ENCODE measurements at places on chromosomes 5 and 9.

DNA sequence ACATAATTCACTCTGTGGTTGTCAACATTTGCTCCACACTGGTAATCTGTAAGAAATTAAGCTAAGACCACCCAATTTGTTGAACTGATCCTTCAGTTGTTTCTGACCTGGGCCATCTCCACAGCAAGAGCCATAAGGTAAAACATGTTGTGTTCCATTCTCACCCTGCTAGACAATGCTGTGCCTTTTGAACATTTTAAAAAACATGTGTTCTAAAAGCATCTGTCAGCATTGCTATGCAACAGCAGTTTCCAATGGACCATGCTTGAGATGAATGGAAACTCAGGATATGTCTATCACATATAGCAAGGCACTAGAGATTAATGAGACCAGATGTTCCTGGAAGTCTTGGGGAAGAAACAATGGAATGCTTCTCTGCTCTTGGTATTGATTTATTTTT, 455.1 kb upstream of the RGMB start:
- DNase-seq, result no peak

DNA sequence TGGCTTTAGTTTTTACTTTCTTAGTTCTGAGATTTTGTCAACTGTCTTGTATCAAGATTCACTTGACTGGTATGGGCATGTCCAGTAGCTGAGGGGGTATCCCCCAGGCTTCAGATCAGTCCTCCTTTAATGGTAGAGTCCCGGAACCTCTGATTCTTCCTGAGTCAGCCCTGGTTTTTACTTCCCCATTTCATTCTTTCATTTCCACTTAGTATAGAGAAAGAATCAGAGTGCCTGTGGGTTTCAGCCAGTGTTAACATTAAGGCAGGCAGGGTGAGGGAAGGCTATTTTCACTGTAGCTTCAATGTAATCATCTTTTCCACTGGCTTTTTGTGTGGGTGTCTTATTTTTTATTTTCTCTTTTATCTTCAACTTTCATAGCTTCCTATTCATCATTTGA, 8.3 kb upstream of the COMMD10 start:
- no peak for DNase-seq

- peak; percentile 2 for DNase-seq
These were observed 40.1 kb downstream of the DCAF10 start for GRCh38 chr9:37840560-37841194.

GRCh38 chr9:98558575-98558974, 150.2 kb downstream of the GABBR2 start:
- DNase-seq, result no peak

- DNase-seq, result no peak
These were observed 289.3 kb downstream of the FANCC start for GRCh38 chr9:95027914-95028852.

DNA sequence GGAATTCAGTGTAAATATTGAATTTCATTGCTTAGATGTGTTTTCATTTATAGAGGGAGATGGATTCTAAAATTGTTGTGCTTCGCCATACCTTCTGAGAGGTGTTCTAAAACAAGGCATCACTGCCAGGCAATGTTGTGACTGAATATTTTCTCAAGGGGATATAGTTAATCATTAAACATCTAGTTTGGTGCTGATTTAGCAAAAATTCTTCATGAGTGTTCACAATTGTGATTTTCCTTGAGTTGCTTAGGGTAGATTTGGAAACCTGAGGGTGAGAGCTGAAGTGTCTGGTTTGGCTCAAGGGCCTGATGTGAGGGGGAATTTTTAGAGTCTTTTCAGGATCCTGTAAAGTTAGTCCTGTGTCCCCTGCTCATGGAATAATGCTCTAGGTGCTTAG, 104.5 kb downstream of the MAT2B start:
- DNase-seq, result no peak

- DNase-seq, result no peak
These were observed 99.2 kb downstream of the PSAT1 start for GRCh38 chr9:78396087-78396486.

DNA sequence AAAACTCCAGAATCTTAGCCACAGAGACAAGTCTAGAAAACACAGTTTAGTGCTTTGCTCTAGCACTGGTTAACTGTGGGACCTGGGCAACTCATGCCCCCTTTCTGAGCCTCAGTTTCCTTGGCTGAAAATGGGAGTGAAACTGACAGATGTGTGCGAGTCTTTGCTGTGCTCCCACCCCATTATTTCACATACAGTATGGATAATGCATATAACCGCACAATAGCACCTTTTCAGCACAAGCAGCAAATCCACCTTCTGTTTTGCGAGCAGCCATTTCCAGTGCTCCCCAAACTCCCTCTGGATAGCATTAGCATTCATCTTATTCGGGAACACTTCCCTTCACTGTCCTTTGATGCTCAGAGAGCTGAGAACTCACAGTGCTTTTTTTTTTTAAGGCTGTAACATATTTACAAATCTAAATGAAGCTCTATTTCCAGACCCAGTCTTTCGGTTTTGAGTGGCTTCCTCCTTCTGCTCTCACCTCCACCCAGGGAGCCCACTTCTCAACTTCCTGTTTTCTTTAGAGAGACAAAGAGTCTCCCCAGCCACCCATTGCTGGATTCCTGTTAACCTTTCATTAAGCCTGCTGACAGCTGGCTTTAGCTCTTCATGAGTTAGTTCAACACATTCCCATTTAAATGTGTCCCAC, 49.2 kb downstream of the TIMD4 start:
- DNase-seq, result no peak

- DNase-seq, result no peak
These were observed 130.9 kb downstream of the DOCK2 start for GRCh38 chr5:169767938-169768337.

- no peak for DNase-seq
These were observed 324.0 kb downstream of the PARP8 start for GRCh38 chr5:50990296-50990924.

GRCh38 chr9:92966518-92966800, 19.1 kb downstream of the FGD3 start:
- no peak for DNase-seq

GRCh38 chr5:68007451-68007850, 208.1 kb upstream of the PIK3R1 start:
- DNase-seq, result no peak

DNA sequence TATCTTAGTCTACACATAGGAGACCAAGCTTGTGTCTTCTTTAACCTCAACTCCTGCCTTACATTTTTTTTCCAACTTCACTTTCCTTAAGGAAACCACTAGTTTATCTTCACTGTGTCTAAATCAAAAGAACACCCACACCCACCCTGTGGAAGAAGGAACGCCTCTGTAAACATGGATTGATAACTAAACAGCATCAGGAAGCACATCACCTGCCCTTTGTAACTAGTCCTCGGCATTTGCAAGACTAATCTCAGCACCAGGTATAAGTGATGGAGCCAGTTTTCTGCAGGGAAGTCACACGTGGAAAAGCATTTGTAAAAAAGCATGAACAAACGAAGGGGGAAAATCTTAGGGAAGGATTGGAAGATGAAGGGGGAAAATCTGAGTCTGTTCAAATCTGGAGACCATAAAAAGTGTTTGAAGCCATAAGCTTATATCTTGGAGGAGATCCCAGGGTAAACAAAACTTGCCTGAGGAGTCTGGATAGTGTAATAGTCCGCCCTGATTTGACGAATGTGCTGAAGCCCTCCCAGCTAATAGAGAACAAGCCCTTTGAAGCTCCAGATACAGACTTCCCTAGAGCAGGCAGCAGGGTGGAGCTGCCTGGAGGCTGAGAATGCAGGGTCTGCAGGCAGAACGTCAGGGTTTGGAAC, 117.3 kb upstream of the LHFPL2 start:
- DNase-seq, result no peak

- no peak for DNase-seq
These were observed 101.0 kb downstream of the TLE1 start for GRCh38 chr9:81588148-81588871.

DNA sequence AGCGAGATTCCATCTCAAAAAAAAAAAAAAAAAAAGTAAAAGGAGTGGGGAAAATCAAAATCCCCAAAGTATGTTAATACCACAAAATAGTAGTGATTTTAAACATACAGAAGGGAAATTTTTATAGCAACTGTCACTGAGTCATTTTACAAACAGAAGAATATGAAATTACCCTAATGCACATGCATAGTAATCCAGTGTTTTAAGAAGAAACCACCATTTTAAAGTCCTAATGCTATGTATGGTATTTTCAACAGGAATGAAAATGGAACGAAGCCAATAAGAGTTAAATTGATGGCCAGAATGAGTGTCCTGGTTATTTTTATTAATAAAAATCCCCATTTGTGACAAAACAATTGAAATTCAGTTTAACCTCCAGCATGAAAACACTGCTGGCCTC, 26.7 kb upstream of the NXNL2 start:
- DNase-seq, result no peak

DNA sequence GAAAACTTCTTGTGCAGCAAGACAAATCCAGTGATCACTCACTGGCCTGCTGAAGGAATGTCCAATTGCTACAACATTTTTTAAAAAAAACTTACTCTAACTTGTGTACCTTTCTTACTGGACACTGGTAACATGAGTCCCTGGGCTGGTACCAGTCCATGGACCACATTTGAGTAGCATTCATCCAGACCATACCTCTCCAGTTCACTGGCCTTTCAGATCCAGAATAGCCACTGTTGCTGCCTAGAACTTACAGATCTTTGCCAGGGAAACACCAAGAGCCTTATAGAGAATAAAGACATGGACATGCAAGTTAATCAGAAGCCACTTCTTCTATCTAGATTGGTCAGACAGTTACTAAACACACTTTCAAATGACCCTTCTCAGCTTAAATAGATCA, 185.3 kb downstream of the TLE4 start:
- DNase-seq, result no peak

- no peak for DNase-seq
These were observed 58.2 kb downstream of the GADD45G start for GRCh38 chr9:89662718-89663613.

- no peak for DNase-seq
These were observed 97.8 kb downstream of the MAST4 start for GRCh38 chr5:66694036-66694435.

- DNase-seq, result no peak
These were observed 87.1 kb downstream of the STARD4 start for GRCh38 chr5:111425205-111425604.
